ENCODE measurements at places on chromosomes 4 and X.

DNA sequence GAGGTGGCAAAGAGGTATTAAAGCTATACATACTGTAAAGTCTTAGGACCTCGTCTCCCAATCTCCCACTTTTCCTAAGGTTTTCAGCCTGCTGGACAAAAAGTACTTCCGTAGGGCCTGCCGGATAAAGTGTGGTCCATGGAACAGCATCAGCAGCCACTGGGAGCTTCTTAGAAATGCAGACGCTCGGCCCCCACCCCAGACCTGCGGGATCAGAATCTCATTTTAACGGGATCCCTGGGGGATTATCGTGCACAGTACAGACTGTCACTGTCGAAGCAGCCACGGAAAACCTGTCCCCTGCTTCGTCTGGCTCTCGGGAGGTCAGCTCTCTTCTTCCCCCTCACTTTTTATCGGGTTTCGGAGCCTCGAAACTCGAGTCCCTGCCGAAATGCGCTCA lies 802 bp downstream of the ADGRG2 start:
- no peak for DNase-seq

DNA sequence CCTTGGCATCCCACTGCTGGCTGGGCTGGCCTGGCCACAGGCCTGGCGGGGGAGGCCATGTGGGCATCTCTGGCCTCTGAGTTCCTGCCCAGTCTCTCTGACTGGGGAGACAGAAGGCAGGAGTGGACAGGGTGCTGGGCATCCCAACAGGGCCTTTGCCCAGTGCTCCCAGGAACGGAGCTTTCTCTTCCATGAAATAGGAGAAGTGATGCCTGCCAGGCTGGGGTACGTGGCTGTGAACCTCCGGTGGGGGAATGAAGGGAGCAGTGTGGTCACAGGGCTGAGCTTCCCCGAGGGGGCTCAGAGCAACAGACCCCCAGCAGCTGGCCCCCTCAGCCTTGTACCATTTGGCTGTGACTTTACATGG lies 40.4 kb upstream of the HMX1 start:
- no peak for DNase-seq

DNA sequence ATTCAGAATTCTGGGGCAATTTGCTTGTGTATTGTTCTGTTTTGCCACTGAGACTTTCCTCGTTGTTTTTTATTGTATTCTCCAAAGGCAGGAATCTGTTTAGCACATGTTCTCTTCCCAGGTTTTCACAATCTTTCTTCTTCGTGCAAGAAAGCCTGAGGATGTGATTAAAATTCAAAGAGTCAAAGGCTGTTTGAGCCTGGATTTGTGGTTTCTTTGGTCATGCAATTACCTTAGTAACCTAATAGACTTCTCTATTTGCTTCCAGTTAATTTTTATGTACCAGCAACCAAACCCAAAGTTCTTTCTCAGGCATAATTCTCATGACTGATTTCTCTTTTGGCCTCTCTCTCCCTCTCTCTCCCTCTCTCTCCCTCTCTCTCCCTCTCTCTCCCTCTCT lies 1420.1 kb upstream of the TENM3 start:
- no peak for DNase-seq

- DNase-seq = no peak
Measured at GRCh38 chr4:132269303-132269990, 879.6 kb upstream of the PCDH10 start.

GRCh38 chr4:120853161-120853935 lies 69.2 kb downstream of the PRDM5 start:
- peak; percentile 47 for DNase-seq

DNA sequence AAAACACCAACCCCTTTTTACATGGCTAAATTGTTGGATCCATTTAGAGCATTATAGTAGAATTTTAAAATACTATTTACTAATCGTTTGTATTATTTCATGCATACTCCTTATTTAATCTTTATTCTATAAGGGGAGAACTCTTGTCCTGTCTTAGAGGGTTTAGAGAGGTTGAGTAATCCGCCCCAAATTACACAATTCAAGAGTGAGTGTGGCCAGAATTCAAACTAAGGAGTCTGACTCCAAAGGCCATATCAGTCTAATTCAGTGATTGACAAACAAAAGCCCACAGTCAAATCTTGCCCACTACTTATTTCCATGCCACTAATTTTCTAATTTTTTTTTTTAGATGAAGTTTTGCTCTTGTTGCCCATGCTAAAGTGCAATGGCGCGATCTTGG lies 33.7 kb upstream of the NEIL3 start:
- no peak for DNase-seq

- DNase-seq = no peak
Measured at GRCh38 chr4:12360391-12360790, 931.7 kb upstream of the HS3ST1 start.

DNA sequence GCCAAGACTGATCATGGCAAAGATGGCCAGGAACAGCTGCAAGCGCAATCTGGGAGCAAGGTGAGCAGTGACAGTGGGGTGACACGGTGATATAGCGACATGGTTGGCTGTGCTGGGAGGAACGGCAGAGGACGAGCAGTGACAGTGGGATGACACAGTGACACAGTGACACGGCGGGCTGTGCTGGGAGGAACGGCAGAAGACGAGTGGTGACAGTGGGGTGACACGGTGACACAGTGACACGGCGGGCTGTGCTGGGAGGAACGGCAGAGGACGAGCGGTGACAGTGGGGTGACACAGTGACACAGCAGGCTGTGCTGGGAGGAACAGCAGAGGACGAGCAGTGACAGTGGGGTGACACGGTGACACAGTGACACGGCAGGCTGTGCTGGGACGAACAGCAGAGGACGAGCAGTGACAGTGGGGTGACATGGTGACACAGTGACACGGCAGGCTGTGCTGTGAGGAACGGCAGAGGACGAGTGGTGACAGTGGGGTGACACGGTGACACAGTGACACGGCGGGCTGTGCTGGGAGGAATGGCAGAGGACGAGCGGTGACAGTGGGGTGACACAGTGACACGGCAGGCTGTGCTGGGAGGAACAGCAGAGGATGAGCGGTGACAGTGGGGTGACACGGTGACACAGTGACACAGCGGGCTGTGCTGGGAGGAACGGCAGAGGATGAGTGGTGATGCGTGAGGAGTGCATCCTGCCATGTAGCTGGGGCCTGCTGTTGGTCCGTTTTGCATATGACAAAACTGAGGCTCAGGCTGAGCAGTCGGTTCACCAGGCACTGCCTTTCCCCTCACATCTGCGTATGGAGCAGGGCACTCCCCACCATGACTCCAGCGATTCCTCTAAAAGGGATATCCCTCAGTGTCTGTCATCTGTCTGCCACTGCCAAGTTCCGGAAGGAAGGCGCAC lies 36.0 kb upstream of the MXD4 start:
- DNase-seq = no peak

GRCh38 chrX:10656214-10656613 lies 35.8 kb upstream of the MID1 start:
- no peak for DNase-seq

DNA sequence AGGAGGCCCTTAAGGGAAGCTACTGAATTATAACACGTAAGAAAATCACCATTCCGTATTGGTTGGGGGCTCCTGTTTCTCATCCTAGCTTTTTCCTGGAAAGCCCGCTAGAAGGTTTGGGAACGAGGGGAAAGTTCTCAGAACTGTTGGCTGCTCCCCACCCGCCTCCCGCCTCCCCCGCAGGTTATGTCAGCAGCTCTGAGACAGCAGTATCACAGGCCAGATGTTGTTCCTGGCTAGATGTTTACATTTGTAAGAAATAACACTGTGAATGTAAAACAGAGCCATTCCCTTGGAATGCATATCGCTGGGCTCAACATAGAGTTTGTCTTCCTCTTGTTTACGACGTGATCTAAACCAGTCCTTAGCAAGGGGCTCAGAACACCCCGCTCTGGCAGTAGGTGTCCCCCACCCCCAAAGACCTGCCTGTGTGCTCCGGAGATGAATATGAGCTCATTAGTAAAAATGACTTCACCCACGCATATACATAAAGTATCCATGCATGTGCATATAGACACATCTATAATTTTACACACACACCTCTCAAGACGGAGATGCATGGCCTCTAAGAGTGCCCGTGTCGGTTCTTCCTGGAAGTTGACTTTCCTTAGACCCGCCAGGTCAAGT lies 6.9 kb upstream of the MSANTD1 start:
- peak; percentile 25 for DNase-seq

DNA sequence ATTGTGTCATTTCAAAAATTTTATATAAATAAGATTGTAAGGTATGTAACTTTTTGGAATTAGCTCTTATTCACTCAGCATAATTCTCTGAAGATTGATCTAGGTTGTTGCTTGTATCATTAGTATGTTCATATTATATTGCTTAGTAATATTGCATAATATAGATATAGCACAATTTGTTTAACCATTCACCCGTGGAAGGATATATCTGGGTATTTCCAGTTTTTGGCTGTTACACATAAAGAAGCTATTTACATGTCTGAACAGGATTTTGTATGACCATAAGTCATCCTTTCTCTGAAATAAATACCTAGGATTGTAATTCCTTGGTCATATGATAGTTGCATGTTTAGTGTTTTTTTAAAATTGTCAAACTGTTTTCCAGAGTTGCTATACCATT lies 82.5 kb downstream of the CPEB2 start:
- DNase-seq = no peak

GRCh38 chr4:95580226-95580625 lies 31.5 kb upstream of the UNC5C start:
- DNase-seq = no peak

GRCh38 chr4:146029939-146030710 lies 91.5 kb upstream of the ZNF827 start:
- no peak for DNase-seq

DNA sequence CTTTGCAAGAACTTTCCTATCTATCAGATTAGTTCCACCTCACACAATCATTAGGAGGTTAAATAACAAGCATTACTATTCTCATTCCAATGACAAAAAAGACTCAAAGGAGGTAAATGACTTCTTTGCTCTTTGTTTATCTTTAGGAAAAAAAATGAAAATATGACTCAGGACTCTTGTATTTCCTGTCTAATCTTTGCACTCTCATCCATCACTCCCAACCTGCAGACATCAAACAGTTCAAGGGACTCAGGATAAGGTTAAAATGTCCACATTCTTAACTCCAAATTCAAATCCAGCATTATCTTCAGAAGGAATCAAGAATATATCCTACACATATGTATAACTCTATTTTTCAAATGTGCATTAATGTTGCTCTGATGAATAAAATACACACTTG lies 139.6 kb downstream of the UNC5C start:
- no peak for DNase-seq

- DNase-seq = no peak
Measured at GRCh38 chr4:54092405-54093323, 7.3 kb upstream of the GSX2 start.

- DNase-seq = peak; percentile 38
Measured at GRCh38 chrX:119121341-119121740, 6.3 kb downstream of the KIAA1210 start.

- peak; percentile 3 for DNase-seq
Measured at GRCh38 chrX:50100188-50100587, 100.6 kb downstream of the AKAP4 start.

DNA sequence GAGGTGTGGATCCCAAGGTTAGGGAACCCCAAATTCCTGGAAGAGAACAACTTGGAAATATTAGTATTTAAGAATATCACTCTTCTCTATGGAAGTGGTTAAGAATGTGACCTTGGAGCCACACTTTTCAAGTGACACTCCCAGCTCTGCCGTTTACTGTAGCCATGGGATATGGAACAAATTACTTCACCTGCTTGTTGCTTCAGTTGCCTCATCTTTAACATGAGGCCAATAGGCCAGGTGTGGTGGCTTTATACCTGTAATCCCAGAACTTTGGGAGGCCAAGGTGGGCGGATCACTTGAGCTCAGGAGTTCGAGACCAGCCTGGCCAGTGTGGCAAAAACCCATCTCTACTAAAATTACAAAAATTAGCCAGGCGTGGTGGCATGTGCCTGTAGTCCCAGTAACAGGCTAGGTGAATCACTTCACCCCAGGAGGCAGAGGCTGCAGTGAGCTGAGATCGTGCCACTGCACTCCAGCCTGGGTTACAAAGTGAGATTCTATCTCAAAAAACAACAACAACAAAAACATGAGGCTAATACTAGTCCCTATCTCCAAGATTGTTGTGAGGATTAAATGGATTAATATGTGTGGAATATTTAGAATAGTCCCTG lies 13.0 kb downstream of the IL13RA1 start:
- no peak for DNase-seq

GRCh38 chr4:15100380-15100779 lies 98.1 kb downstream of the CPEB2 start:
- DNase-seq = no peak

GRCh38 chr4:80173401-80173800 lies 23.9 kb upstream of the PRDM8 start:
- peak; percentile 55 for DNase-seq

DNA sequence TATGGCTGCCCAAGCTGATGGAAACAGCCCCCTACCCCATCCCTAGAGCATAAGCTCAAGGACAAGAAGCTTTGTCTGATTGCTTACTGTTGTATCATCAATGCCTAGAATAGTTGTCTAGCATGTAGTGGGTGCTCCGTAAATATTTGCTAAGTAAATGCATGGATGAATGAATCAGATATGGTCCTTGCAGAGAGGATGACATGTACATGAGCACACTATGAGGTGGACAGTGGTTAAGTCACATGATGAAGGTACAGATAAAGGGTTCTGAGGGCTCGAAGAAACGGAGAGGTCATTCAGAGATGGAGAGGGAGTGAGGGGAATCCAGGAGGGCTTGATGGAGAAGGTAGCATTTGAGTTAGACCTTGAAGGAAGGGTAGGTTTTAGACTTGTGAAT lies 214.2 kb downstream of the RBMX2 start:
- no peak for DNase-seq

- DNase-seq = no peak
Measured at GRCh38 chrX:77652095-77652494, 133.9 kb downstream of the ATRX start.

DNA sequence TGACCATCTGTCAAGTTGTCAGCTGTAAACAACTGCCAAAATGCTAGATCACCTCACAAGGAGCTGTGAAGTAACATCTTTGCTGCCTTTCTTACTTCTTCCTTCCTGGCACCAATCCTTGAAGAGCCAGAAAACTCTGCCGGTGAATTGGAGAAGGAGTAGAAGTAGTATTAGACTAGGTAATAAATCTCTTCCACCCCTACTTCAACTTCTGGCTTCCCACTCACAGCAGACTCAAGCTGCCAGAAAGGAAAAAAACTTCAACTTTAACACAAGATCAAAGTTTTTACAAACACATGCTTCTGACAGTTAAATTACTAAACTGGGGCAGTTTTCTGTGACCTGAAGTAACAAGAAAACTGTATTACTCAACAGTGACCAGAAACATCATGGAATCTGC lies 164.7 kb upstream of the SLC7A11 start:
- no peak for DNase-seq

DNA sequence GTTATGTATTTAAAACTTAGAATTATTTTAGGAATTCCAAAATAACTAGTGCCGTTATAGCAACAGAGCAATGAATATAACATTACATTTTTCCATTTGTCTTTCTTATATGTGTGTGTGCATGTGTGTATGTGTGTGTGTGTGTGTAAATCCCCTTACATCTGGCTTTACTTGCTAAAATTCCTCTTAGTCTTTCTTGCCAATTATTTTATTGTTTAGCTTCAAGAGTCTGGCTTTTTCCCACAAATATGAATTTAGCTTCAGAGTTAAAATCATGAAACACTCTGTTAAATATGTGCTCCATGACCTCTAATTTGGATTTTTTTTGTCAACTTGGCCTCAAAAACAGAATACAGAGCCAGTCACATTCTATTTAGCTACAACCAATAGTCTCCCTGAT lies 18.9 kb downstream of the FGF13 start:
- DNase-seq = peak; percentile 37

- no peak for DNase-seq
Measured at GRCh38 chrX:30161043-30161442, 54.3 kb upstream of the MAGEB2 start.

- DNase-seq = peak; percentile 80
Measured at GRCh38 chr4:130486186-130486585, 1390.2 kb downstream of the C4orf33 start.
